ENCODE measurements at places on chromosomes 3 and 15.

GRCh38 chr15:25876231-25877140 is 13.4 kb upstream of the ATP10A start:
- no peak for DNase-seq

GRCh38 chr15:63501256-63502089 is 2.9 kb upstream of the USP3 start:
- DNase-seq, result peak; percentile 87

DNA sequence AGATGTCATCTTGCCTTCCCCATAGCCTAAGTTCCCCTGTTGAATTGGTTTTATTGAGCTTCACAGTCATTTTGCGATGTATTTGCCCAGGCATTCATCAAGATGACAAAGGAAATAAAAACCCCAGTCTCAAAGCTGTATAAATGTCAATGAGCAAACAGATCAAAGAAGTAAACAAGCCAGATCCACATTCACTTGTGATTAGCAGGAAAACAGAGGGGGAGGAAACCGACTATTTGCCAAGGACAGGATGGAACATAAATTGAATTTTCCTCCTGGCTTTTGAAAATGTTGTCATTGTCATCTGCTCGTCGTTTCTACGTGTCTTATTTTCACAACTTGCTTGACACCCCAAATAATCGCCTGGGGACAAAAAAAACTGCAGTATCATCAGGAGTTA is 83.5 kb downstream of the SV2B start:
- no peak for DNase-seq

DNA sequence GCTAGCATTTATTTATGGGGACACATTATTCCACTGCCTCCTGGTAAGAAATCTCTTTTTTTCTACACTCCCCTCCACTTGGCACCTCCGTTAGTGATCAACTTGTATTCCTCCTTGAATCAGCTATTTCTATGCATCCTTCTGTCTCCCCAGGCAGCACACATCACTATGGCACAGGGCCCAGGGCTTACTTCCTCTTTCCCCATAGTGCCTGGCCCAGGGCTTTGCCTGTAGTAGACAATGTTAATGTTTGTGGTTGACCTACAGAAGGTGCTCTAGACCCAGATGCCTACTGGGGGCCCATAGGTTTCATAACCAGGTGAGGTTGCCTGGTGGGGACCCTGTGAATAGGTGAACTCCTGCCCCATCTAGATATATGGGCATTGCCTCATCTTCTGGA is 44.9 kb downstream of the EPHB1 start:
- DNase-seq, result no peak

DNA sequence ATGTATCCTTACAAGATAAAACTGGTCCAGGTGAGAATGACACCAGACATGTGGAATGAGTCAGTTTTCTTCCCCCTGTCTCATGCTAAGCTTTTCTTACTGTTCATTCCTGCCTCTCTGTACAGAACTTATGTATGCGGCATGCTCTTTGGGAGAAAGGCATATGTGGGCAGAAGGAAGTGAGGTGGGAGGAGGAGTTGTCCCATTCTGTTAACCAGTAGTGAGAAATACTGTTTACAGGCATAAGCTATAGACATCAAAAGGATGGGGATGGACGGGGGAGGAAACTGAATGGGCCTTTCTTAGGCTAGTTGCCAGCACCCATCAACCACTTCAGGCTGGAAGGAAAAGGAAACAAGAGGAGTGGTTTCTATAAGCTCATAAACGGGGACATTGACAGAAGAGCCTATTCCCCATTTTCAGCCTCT is 143.6 kb upstream of the BHLHE40 start:
- DNase-seq, result no peak

GRCh38 chr3:183560607-183561006 is 5.1 kb upstream of the KLHL6 start:
- no peak for DNase-seq

Measured in right forelimb (tissue), 1 donor.